ENCODE measurements at places on chromosomes 13 and 19. TPM values are rescaled to one million over a fixed set of nuclear protein-coding genes. Genes with fewer than 3 reads are reported as not detected.

Gene ZNF763
- polyA plus RNA-seq = 13.4 TPM

Gene ZSCAN1
- polyA plus RNA-seq = 4.0 TPM

Gene OR4F17
- polyA plus RNA-seq = 0.23 TPM

Gene N4BP2L2
- 274 TPM for polyA plus RNA-seq

Gene NKPD1
- 0.17 TPM for polyA plus RNA-seq

Gene KLK14
- polyA plus RNA-seq = 0.45 TPM

Gene ZNF714
- 29.9 TPM for polyA plus RNA-seq

Gene KIR2DL1
- polyA plus RNA-seq = not detected

Gene PKN1
- 82.1 TPM for polyA plus RNA-seq

Gene LRFN3
- polyA plus RNA-seq = 10.2 TPM

Gene KL
- polyA plus RNA-seq = 58.3 TPM

Gene GZMM
- polyA plus RNA-seq = 0.15 TPM

Gene CDC42EP5
- polyA plus RNA-seq = 13.0 TPM

Gene ZNF154
- 42.4 TPM for polyA plus RNA-seq

Gene MYO9B
- 64.1 TPM for polyA plus RNA-seq

Gene FCAR
- polyA plus RNA-seq = 0.27 TPM

Gene PSG11
- polyA plus RNA-seq = not detected

Gene DACT3
- 24.5 TPM for polyA plus RNA-seq

Gene ZNF439
- 34.7 TPM for polyA plus RNA-seq

Gene CEACAM3
- polyA plus RNA-seq = not detected

Gene MATK
- polyA plus RNA-seq = 0.96 TPM

Gene INSR
- polyA plus RNA-seq = 32.1 TPM

Gene SAFB
- polyA plus RNA-seq = 192 TPM

Gene WDR18
- 30.4 TPM for polyA plus RNA-seq

Gene REEP6
- polyA plus RNA-seq = 15.7 TPM

Gene ACER1
- polyA plus RNA-seq = not detected

Gene HIPK4
- polyA plus RNA-seq = 0.20 TPM

Gene LYPD3
- polyA plus RNA-seq = 1.1 TPM

Gene GARIN5A
- polyA plus RNA-seq = 5.5 TPM

Gene SPACA4
- polyA plus RNA-seq = not detected

Measured in left kidney (tissue), 8 donors.